ENCODE measurements at places on chromosomes 11 and 22.

DNA sequence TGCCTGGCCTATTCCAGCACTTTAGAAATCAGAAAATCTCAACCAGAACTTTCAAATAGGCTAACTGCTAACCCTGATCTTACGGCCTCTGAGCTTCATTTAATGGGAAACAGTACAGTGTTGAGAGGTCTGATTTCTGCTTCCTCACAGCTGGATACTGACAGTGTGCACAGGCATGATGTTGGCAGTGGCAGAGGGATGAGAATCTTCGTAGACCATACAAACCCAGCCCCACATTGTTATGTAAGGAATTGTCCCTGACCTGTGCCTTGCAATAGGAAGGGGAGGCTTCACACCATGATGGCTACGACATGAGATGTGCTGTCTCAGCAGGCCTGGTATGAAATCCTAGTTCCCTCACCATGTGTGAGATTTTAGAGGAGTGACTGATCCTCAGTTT, 49.0 kb downstream of the CD44 start:
- DNase-seq, result no peak

DNA sequence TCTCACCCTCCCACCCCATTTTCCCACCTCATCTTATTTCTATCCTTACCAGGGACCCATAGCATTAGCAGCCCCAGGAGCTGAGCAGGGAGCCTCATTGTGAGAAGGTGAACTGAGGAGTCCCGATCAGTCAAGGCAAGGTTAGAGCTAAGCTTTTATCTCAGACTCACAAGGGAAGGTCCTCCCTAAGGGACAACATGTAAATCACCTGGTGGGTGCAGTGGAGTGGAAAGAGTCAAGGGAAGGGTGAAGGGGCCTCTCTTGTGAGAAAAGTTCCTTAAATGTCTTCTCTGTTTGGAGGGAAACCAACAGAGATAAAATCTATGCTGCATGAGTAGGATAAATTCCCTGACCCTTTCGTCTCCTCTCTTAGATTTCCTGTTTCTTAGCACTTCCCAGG, 85.9 kb downstream of the GAB4 start:
- DNase-seq, result no peak

DNA sequence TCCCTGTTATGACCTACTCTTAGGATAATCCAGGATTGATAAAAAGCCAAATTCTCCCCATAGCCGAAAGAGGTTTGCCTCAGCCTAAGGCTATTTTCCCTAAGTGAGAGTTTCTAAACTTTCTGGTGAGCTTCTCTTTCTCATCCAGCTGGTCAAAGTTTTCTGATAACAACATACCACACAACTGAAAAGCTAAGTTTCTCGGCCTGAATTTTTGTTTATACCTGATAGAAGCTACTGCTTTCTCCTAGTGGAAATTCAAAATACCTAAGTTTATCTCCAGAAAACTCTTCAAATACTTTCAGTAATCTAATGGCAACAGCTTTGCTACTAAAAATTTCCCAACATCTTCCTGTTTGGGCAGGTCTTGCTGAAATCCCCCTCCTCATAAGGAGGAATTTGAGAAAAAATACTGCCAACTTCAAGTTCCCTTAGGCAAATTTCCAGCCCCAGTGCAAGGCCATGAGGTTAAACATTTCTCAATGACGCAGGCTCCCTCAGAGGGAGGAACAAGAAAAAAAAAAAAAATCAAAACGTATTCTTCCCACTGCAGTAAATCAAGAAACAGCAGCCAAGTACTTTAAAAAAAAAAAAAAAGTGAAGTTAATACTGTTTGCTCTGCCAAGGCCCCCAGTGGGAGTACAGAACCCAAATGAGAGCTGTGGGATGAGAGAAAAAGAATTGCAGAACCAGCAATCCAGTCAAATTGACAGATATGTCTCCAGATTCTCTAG, 127.0 kb downstream of the MRTFA start:
- DNase-seq, result peak; percentile 84

DNA sequence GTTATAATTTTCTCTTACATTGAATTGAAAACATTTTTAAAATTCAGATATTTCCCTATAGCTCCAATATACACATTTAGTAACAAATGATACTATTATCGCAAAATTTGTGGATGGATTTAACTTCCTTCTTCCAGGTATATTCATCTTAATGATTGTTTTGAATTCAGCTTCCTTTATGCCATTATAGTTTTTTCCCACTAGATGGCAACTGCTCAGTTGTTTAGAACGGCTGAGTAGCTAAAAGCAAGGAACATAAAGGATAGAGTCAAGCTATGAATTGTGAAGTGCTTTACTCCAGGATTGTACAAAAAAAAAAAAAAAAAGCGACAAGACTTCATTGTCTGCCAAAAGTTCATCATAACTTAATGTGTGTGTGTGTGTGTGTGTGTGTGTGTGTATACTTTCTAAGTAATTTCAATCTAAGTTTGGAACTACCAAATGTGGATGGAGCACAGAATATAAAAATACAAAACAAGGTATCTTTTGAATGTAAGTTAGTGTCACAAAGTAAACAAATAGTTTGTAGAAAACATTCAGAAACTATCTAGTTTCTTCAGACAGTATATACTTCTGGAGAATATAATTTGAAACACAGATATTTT, 846.4 kb downstream of the DLG2 start:
- DNase-seq, result peak; percentile 28

GRCh38 chr11:75665126-75665525, 3.7 kb downstream of the MAP6 start:
- DNase-seq, result no peak

DNA sequence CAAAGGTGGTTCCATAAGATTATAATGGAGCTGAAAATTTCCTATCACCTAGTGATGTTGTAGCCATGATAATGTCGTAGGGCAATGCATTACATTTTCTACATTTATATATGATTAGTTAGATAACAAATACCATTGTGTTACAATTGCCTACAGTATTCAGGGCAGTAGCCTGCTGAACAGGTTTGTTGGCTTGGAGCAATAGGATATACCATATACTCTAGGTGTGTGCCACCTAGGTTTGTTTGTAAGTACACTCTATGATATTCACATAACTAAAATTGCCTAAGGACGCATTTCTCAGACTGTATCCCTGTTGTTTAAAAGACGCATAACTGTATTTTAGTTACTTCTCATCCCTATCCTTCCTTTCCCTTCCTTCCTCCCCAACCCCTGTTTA, 13.6 kb downstream of the PLEKHB1 start:
- no peak for DNase-seq

DNA sequence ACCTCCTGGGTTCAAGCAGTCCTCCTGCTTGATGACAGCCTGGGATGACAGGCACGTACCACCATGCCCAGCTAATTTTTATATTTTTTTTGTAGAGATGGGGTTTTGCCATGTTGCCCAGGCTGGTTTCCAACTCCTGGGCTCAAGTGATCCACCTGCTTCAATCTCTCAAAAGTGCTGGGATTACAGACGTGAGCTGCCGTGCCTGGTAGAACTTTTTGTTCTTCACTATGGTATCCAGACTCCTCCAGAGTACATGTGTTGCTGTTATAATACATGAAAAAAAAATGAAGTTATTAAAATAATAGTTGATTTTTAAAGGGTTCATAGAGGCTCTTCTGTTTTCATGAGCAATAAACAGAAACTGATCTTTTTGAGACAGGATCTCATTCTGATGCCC, 29.6 kb downstream of the ZNF143 start:
- DNase-seq, result no peak

DNA sequence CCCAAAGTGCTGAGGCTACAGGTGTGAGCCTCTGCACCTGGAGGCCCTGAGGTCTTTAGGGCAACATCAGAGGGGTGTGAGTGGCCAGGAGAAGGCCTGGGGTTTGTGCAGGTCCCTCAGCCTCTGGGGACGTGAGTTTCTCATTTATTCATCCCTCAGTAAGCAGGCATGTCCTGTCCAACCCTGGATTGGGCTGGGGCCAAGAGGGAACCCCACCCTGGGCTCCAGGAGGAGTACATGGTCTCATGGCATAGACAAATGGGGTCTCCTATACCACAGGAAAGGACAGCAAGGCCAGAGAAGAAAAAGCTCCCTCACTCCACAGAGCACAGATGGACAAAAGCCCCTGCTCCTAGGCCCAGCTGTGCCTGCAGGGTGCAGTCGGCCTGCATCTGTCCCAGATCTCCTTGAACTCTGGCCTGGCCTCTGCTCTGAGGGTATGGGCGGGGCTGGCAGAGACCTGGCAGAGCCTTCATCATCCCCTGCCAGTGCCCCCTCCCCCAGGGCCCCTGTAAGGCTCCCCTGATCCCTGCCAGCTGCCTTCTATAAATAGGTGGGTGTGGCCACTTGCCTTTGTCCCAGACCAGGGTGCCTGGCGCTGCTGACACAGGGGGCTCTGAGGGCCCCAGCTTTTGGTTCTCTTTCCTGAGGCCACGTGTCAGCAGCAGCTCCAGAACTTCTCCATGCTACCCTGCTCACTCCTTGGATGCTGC, 34.6 kb downstream of the A4GALT start:
- no peak for DNase-seq

DNA sequence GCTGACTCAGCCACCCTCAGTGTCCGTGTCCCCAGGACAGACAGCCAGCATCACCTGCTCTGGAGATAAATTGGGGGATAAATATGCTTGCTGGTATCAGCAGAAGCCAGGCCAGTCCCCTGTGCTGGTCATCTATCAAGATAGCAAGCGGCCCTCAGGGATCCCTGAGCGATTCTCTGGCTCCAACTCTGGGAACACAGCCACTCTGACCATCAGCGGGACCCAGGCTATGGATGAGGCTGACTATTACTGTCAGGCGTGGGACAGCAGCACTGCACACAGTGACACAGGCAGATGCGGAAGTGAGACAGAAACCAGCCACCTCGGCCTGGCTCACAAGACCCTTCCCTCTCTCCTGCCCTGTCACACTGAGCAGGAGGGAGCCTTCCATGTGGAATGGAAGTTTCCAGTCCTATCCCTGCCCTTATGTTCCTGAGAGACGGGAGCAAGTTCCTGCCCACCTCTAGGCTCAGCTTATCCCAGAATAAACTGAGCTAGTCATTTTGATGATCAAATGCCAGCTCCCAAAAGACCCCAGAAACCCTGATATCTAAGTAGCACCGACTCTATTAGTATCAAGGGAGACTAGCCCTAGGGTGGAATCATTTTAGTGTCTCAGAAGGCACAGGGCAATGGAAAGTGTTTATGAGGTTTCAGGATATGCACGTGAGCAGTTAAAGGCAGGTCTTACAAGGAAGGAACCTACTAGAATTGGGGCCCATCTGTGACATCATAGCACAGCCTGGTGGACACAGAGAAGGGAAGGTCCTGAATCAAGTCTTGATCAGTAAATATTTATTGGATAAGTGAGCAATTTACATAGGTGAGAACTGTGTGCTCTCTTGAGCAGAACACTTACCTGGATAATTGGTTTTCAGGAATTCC, 6.3 kb upstream of the IGLL5 start:
- no peak for DNase-seq

DNA sequence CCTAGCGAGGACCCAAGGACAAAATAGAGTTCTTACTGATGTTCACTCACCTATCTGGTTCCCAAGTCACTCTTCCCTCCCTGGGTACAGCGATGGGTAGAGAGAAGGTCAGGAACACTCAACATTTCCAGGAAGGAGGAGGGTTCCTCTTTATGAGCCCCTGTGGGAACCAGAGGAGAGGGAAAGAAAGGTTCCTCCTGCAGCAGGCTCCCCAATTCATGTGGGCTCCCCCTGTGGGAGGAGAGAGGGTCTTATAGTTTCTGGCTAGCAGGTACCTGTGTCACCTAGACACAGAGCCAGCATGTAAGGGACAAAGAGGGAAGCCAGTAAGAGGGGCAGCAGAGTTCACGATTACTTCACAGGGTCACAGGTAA, 93.5 kb downstream of the DBX1 start:
- no peak for DNase-seq

DNA sequence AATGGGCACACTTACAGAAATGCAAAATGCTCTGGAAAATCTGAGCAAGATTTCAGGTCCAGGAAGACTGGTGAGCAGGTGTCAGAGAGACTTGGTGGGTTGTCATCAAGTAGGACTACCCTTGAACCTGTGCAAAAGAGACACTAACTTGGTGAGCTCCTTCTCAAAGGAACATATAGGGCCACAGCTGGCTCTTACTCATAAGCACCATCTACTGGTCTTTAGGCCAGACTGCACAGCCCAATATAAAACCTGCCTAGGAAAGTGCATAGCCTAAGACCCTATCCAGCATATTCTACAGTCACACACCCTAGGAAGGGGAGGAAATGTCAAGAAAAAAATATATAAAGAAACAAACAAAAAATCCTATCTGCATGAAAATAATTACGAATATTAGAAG, 18.2 kb upstream of the OR10W1 start:
- peak; percentile 39 for DNase-seq

- no peak for DNase-seq
Measured at GRCh38 chr11:112655371-112655770, 305.8 kb upstream of the NCAM1 start.

GRCh38 chr22:37080438-37080837, 28.9 kb downstream of the KCTD17 start:
- no peak for DNase-seq

- no peak for DNase-seq
Measured at GRCh38 chr11:69868006-69868810, 49.0 kb upstream of the FGF3 start.

DNA sequence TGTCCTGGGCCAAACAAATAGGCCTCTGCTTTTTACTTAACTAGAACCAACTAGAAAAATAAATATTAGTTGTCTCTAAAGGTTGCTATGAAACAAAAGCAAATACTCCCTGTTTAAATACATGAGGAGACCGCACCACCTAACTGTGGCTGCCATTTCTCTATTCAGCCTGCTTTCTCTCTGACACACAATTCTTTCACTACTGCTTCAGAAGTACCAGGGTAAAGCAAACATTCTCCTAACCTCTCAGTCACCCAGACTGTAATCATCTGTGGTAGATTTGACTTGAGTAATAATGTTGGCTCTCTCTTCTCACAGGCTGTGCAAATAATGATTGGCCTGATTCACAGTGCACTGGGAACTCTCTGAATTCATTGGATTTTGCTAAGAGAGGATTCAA, 41.0 kb upstream of the MS4A8 start:
- no peak for DNase-seq

DNA sequence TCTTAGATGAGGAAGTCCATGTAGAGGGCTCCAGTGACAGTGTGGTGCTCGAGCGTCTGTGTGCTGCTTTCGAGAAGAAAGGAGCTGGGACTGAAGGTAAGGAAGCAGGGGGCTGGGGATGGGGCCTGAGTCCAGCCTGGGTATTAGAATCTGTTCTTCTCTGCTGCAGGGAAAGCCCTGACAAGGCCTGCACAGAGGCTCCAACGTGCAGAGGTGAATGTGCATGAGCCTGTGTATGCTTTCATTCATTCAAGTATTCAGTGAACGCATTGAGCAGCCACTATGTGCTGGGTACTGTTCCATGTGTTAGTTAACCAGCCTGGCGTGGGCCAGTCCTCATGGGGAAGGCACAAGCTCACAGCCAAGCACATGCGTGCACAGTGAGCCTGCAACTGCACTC, 93.4 kb downstream of the MYO18B start:
- DNase-seq, result no peak

- DNase-seq, result no peak
Measured at GRCh38 chr22:20015187-20015625, 1.4 kb downstream of the ARVCF start.
